ENCODE measurements at places on chromosomes 4 and X.
A peak's percentile ranks its signal among the peaks of the same experiment; 100 is the strongest.

DNA sequence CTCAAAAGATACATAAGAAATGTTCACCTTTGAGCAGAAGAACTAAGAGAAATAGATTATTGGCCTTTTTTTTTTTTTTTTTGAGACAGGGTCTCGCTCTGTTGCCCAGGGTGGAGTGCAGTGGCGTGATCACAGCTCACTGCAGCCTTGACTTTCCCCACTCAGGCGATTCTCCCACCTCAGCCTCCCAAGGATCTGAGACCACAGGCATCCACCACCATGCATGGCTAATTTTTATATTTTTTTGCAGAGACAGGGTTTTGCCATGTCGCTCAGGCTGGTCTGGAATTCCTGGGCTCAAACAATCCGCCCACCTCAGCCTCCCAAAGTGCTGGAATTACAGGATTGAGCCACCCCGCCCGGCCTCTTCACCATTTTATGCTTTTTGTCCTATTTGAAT is 2.9 kb upstream of the TLR6 start:
- DNase-seq = no peak

GRCh38 chrX:138986866-138987265 is 275.3 kb upstream of the FGF13 start:
- DNase-seq = peak; percentile 5

- peak; percentile 51 for DNase-seq
Observed at GRCh38 chr4:177051473-177052060, 258.1 kb upstream of the NEIL3 start.

DNA sequence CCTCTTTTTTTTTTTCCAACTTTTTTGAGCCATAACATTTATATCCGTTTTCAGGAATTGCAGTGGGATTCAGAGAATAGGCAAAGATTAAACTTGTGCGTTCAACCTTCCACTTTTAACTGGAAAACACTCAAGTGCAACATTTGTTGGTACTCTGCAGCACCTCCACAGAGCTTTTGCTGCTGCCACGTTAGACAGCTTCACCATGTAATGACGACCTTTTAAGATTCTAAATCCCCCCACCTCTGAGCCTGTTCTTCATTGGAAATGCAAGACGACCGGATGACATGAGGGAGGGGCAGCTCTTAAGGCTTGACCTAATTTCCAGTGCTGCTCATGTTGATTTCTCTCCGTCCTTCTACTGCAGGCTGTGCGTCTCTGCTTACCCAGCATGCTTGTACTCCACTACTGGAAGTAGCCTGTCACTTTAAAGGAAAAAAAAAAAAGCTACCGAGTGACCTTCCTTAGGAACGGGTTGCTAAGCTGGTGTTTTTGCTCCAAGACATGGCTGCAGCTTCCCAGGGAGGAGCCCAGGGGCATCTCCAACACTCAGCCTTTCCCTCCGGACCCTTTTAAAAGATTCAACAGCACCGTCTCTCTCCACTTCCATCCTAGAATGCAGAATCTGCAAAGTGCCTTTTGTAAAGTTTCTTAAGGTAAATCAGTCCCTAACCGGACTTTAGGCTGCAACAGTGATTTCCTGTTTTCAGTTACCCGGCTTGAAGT is at the start of gene CC2D2A:
TSS of gene CC2D2A (plus strand) at position 481 of the 726 bp plus-strand sequence. CDS start 6,051 bp downstream, outside the sequence.
- DNase-seq = peak; percentile 66

DNA sequence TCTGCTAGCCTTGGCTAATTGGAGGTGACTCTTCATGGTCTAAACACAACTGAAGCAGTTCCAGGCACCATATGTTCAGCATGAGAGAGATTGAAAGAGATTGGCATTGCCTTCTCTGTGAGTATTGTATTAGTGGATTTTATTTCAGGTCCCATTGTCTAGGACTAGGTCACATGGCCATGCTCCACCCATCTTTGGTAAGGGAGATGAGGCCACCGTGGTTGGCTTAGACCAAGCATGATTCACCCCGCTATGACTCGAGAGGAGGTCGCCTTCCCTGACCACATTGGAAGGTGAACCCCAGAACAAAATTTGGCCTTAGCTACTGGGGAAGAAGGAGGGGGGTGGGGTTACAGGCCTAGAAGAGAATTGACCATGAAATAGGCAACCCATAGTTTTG is 109.9 kb upstream of the BCOR start:
- peak; percentile 45 for DNase-seq
